Epithelial cell of proximal tubule (primary cell): ENCODE measurements at places on chromosomes 5 and 9. TPM values are rescaled to one million over a fixed set of nuclear protein-coding genes. Genes with fewer than 3 reads are reported as not detected.

The SLC46A2 gene
- not detected in 2 replicates for total RNA-seq

The STPG3 gene
- total RNA-seq: not detected in 2 replicates

The PDZD2 gene
- 1.8 and 8.4 TPM in 2 replicates for total RNA-seq

The PPP2R2B gene
- 1.1 and 3.9 TPM in 2 replicates for total RNA-seq

The MORN5 gene
- not detected in 2 replicates for total RNA-seq

The TICAM2 gene
- 1.2 and 1.7 TPM in 2 replicates for total RNA-seq

The MZB1 gene
- not detected in 2 replicates for total RNA-seq

The IRX4 gene
- 0.72 TPM in 1 of 2 replicates, not detected in the other for total RNA-seq

The ACTBL2 gene
- total RNA-seq: 2.2 and 2.3 TPM in 2 replicates

The FCN1 gene
- total RNA-seq: not detected in 2 replicates

The SEMA5A gene
- total RNA-seq: 1.6 and 4.0 TPM in 2 replicates

The SMC5 gene
- total RNA-seq: 18.4 and 46.7 TPM in 2 replicates

- DNase-seq: no peak
Observed at GRCh38 chr5:76401801-76402250, 1.3 kb upstream of the IQGAP2 start.

GRCh38 chr9:134928436-134929192 is 10.9 kb upstream of the FCN1 start:
- no peak for DNase-seq

DNA sequence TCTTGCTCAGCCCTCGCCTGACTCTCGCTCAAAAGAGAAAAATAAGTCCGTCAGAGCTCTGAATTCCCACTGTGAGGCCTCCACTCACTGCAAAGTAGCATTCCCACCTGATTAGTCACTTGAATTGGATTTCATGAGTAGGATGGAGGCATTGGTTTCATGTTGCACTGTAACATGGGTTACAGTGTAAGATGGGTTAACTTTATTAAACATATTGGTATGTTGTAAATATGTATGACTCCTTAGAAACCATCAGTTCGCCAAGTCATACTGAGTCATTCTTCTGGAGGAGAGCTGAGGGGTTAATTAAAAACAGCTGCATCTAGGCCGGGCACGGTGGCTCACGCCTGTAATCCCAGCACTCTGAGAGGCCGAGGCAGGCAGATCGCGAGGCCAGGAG is 93.8 kb upstream of the BNC2 start:
- DNase-seq: no peak

- peak; percentile 57 for DNase-seq
Observed at GRCh38 chr9:101458963-101459631, 23.5 kb upstream of the ALDOB start.

GRCh38 chr5:175796536-175797499 is 74.6 kb upstream of the CPLX2 start:
- DNase-seq: no peak

GRCh38 chr9:74444369-74444768 is 52.8 kb upstream of the RORB start:
- DNase-seq: no peak

- DNase-seq: peak; percentile 42
Observed at GRCh38 chr9:8600914-8601680, 801.5 kb upstream of the DMAC1 start.

DNA sequence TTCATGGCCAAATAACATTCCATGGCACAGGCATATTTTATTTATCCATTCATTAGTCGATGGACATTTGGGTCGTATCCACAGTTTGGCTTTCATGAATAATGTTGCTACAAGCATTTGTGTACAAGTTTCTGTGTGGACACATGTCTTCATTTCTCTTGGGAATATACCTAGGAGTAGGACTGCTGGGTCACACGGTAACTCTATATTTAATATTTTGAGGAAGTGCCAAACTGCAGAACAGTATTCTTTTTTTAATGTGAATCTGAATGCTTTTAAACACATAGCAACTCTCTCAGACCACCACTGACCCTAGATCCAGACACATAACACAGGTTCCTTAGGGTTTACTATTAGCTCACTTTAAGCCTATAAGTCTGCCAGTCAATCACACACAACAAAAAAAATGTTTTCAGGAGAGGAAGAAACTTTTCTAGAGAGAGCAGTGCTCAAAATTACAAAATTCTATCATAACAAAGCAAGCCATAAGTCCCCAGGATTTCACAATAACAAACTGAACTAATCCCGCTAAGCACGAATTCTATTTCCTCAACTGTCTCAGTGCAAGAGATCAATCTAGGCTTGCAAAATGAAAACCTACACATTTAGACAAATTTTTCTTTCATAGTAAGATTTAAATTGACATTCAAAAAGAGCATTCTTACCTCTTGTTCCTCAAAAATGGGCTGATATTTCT is 41.8 kb upstream of the GABBR2 start:
- DNase-seq: no peak

DNA sequence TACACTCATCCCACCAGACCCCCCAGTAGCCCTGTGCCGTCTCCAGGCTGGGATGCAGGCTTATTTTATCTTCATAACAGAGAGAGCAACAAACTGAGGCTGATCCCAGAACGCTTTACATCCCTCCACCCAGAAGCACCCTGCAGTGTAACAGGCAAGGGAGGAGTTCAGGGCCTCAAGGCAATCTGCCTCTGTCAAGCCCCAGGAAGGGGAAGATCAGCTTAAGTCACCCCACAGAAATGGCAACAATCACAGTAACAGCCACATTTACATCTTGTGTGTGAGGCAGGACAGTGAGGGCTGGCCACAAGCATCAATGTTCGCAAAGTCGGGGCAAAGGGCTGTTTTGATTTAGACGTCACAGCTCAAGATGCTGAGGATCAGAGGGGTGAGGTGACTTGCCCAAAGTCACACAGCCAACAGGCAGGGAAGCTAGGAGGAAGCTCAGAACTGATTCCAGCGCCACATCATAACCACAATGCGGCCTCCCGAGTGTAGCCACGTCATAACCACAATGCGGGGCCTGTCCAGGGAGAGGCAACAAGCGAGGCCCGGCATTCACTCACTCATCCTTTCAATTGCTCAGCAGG is 14.4 kb downstream of the STK10 start:
- DNase-seq: no peak

GRCh38 chr5:132444061-132444460 is 46.5 kb downstream of the IRF1 start:
- no peak for DNase-seq

- no peak for DNase-seq
Observed at GRCh38 chr5:43553381-43553780, 3.5 kb downstream of the PAIP1 start.

DNA sequence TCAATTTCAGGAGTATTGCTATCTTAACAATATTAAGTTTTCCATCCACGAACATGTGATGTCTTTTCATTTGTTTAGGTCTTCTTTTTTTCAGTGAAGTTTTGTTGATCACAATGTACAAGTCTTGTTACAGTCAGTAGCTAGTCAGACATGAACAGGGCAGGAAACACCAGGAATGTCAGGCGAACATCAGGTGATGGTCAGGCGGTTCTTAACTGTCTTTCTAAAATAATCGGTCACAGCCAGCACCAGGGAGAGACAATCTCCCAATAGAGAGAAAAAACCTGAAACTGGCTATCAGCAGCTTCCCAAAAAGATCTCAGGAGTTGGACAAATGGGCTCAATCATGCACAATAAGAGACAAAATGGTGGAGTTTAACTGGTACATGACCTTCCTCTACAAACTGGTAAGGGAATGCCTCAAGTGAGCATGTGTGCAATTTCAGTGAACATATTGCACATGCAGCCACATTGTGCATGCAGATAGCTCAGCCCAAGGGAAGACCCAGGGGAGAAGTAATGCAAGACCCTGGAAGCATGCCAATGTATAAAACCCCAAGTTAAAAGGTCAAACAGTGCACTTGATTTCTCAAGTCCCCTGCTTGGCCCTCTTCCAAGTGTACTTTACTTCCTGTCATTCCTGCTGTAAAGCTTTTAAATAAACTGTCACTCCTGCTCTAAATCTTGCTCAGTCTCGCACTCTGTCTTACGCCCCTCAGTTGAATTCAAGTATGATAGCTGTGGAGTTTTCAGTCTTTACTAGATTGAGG is 176.1 kb upstream of the RASEF start:
- no peak for DNase-seq

DNA sequence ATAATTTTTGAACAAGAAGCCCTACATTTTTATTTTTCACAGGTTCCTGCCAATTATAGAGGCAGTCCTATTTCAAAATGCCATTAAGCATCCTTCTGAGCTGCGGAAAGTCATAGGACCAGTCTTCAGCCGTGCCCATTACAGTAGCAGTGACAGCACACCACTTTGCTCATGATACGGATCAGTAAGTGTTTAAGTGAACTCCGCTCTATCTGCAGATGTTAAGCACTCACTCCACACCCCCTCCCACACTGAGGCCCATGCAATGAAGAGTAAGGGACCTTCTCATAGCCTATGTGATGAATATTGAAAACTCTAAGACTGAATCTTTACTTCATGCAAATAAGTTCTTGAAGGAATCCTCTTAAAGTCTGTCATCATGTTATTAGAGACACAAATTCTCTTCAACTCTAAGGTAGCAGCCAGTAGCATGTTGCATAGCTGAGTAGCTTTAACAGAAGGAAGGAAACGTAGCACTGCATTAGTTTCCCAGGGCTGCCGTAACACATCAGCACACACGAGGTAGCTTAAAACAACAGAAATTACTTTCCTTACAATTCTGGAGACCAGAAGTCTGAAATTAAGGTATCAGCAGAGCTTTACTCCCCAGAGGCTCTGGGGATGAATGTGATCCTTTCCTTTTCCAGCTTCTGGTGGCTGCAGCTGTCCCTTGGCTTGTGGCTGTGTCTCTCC is 20.3 kb upstream of the TAF11L2 start:
- no peak for DNase-seq

- no peak for DNase-seq
Observed at GRCh38 chr5:52884453-52884852, 96.7 kb downstream of the ITGA1 start.

- no peak for DNase-seq
Observed at GRCh38 chr5:132179405-132179804, 48.2 kb downstream of the P4HA2 start.

DNA sequence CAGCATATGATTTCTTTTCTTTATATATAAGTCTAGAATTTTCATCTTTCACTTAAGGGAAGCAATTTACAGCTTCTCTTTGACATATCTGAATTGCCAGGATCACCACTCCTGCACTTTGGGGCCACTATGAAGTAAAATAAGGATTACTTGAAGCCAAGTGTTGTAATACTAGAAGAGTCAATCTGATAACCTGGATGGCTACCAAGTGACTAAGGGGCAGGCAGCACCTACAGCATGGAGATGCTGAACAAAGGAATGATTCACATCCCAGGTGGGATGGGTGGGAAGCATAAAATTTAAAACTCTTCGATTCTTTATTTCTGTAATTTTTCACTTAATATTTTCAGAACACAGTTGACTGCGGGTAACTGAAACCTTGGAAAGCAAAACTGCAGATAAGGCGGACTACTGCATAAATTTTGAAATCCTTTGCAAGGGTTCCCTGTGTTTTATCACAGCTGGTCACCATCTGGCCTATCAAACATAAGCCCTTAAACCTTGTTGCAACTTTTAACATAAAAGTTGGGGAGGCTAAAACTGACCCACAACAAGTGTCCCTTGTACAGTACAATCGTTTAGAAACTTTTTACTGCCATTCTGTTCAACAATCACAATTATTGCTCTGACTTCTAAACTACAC is 31.2 kb downstream of the NR3C1 start:
- DNase-seq: no peak

DNA sequence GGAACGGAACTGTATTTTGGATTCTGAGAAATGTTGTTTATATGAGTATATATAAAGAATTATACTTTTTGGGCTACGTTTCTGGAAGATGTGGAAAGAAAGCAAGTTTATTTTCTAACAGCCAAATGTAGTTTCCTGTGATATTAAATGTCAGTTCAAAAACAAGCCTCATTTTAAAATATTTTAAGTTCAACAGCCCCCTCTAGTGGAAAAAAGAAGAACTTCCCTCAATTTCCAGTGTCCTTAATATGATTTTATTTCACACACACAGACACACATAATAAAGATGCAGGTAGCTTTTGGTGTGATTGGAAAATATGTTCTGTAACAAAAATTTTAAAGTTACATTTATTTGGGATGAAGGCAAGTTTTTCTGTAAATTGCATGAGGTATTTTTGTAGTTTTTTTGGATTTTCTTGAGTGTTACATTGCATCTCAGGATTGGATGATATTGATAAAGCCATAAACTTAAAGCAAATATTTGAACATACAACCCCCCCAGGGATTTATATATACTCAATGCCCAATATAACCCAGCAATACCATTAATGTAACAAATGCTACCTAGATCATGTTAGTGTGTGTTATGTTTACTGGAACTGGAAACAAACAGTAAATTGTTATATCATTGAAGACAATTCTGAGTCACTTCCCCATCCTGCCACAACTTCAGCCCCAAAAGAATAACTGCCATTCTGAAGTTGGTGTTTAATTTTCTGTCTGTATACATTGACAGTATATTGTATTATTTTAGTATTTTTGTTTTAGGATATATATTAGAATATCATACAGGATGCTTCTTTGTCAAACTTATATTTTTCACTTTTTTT is 54.0 kb downstream of the CCDC171 start:
- no peak for DNase-seq

GRCh38 chr9:20980832-20981455 is 50.5 kb downstream of the HACD4 start:
- DNase-seq: peak; percentile 50

- no peak for DNase-seq
Observed at GRCh38 chr9:93131599-93132286, 2.3 kb downstream of the NINJ1 start.
